Stimulated activated CD8-positive, alpha-beta memory T cell treated with anti-CD3 and anti-CD28 coated beads, Interleukin-15, amount 100 ng/mL, for 24 hours (primary cell): ENCODE measurements at places on chromosomes 2 and 18.

- DNase-seq: no peak
These were observed 16.7 kb downstream of the COPS8 start for GRCh38 chr2:237102428-237102827.

DNA sequence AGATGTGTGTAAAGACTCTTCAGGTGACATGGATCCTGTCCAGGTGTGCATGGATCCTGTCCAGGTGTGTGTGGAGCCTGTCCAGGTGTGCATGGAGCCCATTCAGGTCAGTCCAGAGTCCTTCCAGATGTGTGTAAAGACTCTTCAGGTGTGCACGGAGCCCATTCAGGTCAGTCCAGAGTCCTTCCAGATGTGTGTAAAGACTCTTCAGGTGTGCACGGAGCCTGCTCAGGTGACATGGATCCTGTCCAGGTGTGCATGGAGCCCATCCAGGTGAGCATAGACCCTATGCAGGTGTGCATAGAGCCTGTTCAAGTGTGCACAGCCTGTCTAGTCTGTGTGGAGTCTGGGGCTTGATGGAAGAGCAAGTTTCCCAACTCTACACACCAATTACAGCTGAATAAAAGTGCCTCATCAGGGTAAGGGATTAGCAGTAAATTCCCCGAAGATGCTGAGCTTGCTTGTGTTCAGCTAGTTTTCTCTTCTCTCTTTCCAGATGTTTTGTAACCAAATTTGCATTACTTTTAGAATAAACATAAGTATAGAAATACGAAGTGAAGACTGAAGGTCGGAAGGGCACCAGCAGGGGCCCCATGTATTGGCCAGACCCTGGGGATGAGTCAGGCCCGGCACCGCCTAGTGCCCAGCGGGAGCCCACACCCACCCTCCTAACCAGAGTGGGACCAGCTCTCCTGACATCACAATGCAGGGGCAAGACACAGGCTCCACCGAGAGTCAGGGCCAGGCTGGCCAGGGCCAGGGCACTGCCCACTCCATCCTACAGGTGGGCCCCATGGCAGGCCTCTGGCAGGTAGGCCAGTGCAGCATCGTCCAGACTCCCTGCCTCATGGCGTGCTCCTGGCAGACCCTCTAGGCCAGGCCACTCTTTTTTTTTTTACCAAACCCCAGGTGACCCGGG, 38.6 kb upstream of the GPC1 start:
- DNase-seq: no peak

GRCh38 chr2:55097082-55097460, 46.8 kb upstream of the RTN4 start:
- DNase-seq: no peak

- no peak for DNase-seq
These were observed 10.1 kb upstream of the ROCK2 start for GRCh38 chr2:11354363-11355154.

DNA sequence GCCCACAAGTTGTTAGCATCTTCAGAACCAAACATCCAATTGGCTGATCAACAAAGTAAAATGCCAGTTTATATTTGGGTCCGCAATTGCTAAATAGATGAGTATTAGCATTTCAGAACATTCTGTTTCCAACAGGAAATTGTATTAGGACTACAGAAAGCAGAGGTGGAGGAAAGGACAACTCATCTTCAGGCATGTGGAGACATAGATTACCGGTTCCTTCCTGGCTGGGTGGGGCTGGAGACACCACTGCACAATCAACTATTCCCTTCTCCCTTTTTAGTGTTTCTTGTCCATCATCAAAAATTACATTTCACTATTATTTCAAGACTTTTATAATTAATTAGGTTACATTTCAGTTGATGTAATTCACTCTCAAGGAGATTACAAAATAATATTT, 83.8 kb downstream of the ADAM23 start:
- no peak for DNase-seq
